ENCODE measurements at places on chromosomes 1 and 21. TPM values are rescaled to one million over a fixed set of nuclear protein-coding genes. Genes with fewer than 3 reads are reported as not detected.

EFNA1 gene
- 12.1 TPM for total RNA-seq

DNA sequence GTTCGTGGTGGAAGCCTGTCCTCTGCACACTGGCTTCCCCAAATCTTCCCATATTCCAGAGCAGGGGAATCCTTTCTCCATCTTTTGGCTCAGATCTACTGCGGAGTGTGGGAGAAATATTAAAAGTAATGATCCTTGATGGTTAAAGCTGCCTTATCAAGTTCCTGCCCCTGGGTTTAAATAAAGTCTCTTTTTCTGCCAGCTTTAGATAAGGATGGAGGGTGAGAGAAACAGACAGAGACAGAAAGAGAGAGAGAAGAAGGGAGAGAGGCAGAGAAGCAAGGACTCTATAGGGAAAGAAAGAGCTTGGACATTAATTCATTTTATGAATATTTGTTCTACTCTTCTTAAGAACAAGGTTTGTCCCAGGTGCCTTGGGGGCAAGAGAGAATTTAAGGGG, 98.0 kb downstream of the KCNJ15 start:
- H3K36me3 ChIP-seq, result no peaks in the 10 kb centered on the region
- no peaks in the 10 kb centered on the region for H3K27me3 ChIP-seq
- no peak overlapping the region for H3K4me3 ChIP-seq
- H3K27ac ChIP-seq, result no peak overlapping the region
- DNase-seq, result no peak

TMEM269 gene
- total RNA-seq, result not detected

- no peaks in the 10 kb centered on the region for H3K27me3 ChIP-seq
- DNase-seq, result no peak
- H3K4me1 ChIP-seq, result peaks cover under 1% of the 10 kb centered on the region
- no peaks in the 10 kb centered on the region for H3K36me3 ChIP-seq
- no peak overlapping the region for H3K4me3 ChIP-seq
- H3K27ac ChIP-seq, result no peak overlapping the region
These were observed 32.0 kb downstream of the VANGL2 start for GRCh38 chr1:160432371-160432786.

DNA sequence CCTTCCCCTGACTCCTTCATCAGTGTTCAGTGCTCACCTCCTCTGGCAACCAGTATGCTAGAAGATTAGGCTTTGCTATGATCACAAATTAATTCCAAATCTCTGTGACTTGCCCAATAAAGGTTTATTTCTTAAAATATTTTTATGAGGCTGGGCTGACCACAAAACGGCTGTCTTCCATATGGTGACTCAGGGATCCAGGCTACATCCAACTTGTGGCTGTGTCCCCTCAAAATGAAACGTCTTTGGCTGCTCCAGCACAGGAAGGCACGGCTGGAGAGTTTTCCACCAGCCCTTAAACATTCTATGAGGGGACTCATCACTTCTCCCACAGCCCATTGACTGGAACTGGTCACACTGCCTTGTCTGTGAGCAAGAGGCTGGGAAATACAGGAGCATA, 131.5 kb downstream of the HUNK start:
- H3K36me3 ChIP-seq, result no peaks in the 10 kb centered on the region
- H3K4me1 ChIP-seq, result no peaks in the 10 kb centered on the region
- no peak overlapping the region for H3K4me3 ChIP-seq
- no peaks in the 10 kb centered on the region for H3K27me3 ChIP-seq
- H3K27ac ChIP-seq, result no peak overlapping the region

DNA sequence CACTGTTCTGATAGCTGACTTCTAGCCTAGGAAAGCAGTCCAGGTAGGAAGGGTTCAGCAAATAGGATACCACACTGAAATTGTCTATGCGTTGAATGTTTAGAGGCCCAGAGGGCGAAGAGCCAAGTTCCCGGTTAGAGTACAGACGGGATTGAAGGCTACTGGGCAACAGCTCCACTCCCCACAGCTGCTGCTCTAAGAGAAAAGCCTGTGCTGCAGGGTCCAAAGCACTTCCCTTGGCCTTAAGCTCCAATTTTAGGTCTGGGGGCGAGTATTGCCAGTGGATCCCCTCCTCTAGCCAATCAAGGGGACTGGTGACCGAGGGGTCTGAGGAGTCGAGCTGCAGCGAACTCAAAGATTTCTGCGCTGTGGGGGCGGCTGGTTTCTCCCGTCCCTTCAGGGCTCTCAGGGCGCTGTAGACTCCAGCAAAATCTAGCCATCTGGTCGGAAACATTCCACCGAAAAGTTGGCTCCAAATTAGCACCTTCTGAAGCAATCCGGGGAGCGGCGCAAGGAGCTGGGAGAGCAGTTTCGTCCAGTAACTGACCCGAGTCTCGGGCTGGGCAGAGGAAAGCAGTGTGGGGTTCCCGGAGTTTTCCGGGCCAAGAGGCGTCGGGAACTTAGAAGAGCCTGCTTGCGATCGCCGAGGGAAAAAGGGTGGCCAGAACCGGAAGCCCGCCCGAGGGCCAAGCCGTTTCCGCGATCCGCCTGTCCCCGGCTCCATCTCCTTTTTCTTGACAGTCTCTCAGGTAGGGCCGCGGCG, 748 bp downstream of the PPP1R15B start:
- peak; percentile 41 for DNase-seq
- H3K27me3 ChIP-seq, result no peaks in the 10 kb centered on the region
- H3K4me3 ChIP-seq, result peak overlapping the region; percentile 86
- peak overlapping the region; percentile 98 for H3K27ac ChIP-seq
- no peaks in the 10 kb centered on the region for H3K36me3 ChIP-seq

GRCh38 chr1:22328331-22329147, 123.1 kb upstream of the ZBTB40 start:
- no peaks in the 10 kb centered on the region for H3K27me3 ChIP-seq
- H3K4me1 ChIP-seq, result peaks cover 2% of the 10 kb centered on the region
- no peak overlapping the region for H3K4me3 ChIP-seq
- H3K36me3 ChIP-seq, result no peaks in the 10 kb centered on the region

MPL gene
- 0.48 TPM for total RNA-seq

ZNF436 gene
- 23.5 TPM for total RNA-seq

DNA sequence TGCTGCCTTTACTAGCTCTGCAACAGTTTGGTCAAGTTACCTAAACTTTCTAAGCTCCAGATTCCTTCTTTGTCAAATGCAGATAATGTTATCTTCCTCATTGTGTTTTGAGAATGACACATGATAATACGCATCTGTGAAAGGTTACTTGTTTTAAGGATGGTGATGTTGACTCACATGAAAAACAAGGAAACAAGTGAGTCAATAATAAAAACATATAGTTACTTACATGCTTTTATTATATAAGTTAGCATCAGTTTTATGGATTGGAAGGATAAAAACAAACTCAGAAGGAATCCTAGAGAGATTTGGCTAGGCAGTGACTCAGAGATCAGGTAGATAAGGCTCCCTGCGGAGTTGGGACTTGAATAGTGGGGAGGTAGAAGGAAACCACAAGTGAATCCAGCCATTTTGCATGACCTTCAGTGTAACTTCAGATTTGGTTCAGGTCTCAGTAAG, 144.6 kb downstream of the LMO4 start:
- H3K4me1 ChIP-seq, result no peaks in the 10 kb centered on the region
- H3K36me3 ChIP-seq, result no peaks in the 10 kb centered on the region
- no peak overlapping the region for H3K4me3 ChIP-seq
- H3K27ac ChIP-seq, result no peak overlapping the region

AVPR1B gene
- total RNA-seq, result not detected

FCGR2B gene
- total RNA-seq, result 6.4 TPM

DNA sequence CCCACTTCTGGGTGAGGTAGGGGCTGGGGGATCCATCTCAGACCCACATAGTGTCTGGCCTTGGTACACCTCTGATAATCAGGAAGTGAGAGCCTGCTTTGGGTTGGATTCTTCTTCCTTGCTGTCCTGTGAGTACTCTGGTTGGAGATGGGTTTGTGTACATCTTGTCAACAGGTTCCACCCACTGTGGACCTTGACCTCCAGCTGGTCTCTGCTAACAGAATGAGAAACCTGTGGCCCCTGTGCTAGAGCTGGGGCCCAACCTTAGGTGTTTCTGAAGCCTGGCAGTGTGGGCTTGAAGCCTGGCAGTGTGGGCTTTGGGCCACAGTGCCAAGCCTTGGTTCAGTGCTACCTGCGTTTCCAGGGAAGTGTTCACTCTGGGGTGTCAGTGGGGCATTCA, 2.6 kb downstream of the ZBTB48 start:
- no peak overlapping the region for H3K27ac ChIP-seq
- no peak for DNase-seq
- H3K4me1 ChIP-seq, result peaks cover 4% of the 10 kb centered on the region
- H3K27me3 ChIP-seq, result no peaks in the 10 kb centered on the region
- no peak overlapping the region for H3K4me3 ChIP-seq
- H3K36me3 ChIP-seq, result no peaks in the 10 kb centered on the region

SPAG17 gene
- total RNA-seq, result 0.08 TPM

RBP7 gene
- 23.5 TPM for total RNA-seq

GABRD gene
- not detected for total RNA-seq

BMP8B gene
- 0.47 TPM for total RNA-seq

DNA sequence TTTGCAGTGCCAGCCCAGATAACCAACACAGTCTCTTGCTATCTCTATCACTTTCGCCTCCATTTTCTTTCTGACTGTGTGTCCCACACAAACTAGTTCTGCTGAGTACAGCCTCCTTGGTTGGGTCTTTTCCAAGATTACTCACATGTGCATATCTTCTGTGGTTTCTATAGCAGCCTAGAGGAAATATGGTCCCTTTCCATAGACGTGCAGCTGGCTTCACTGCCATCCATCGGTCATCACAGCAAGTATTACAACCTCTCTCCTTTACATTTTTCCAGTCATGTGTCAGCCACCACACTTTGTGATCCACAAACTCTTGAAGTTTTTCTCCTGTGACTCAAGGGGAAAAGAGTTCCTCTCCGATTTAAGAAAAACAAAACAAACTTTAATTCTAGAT, 893.4 kb upstream of the ADGRL4 start:
- H3K27me3 ChIP-seq, result no peaks in the 10 kb centered on the region
- H3K4me3 ChIP-seq, result no peak overlapping the region
- H3K27ac ChIP-seq, result no peak overlapping the region
- no peaks in the 10 kb centered on the region for H3K36me3 ChIP-seq
- DNase-seq, result no peak

- H3K36me3 ChIP-seq, result no peaks in the 10 kb centered on the region
- no peak overlapping the region for H3K4me3 ChIP-seq
- H3K27me3 ChIP-seq, result no peaks in the 10 kb centered on the region
- no peak overlapping the region for H3K27ac ChIP-seq
These were observed 18.1 kb downstream of the SAMSN1 start for GRCh38 chr21:14527696-14528652.

ORC1 gene
- total RNA-seq, result 0.25 TPM

- H3K36me3 ChIP-seq, result no peaks in the 10 kb centered on the region
- H3K27me3 ChIP-seq, result no peaks in the 10 kb centered on the region
- no peaks in the 10 kb centered on the region for H3K4me1 ChIP-seq
- DNase-seq, result no peak
- no peak overlapping the region for H3K27ac ChIP-seq
These were observed 18.4 kb downstream of the PDXK start for GRCh38 chr21:43737158-43737950.

Data from ovary (tissue), 10 donors.